ENCODE measurements at places on chromosomes 4 and X.

GRCh38 chr4:27844376-27844775, 983.7 kb downstream of the STIM2 start:
- DNase-seq, result no peak

DNA sequence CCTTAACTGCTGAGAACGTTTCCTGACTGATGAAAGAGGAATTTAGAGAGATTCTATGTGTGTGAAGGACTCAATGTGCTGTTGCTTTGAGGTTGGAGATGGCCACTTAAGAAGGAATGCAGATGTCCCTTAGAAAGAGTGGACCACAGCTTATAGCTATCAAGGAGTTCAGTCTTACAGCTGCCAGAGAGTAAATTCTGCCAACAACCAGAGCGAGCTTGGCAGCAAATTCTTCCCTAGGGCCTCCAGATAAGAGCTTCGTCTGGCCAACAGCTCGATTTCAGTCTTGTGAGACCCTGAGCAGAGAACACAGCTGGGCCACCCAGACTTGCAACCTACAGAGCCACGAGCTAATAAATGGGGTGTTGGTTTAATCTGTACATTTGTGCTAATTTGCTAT, 21.8 kb downstream of the MID1 start:
- DNase-seq, result no peak

DNA sequence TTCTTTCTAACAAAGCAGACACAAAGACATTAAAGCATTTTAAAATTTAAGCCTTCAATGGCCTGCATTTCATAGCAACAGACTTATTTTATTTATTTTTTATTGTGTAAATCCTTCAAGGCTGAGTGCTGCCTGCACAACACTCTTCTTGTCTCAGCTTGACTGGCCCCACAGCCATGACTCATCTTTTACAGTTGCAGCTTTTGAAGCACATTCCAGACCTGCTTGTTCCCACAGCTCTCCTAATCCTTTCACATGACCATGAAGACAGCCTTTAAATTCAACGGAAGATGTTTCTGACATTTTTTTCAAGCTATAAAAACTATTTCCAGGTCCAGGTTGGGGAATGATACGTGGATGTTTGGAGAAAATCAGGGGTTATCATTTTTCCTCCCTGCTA, 276.9 kb upstream of the TACR3 start:
- DNase-seq, result peak; percentile 51

- no peak for DNase-seq
Measured at GRCh38 chrX:154371789-154372300, 2.6 kb downstream of the FLNA start.

GRCh38 chrX:115952417-115953092, 218.0 kb upstream of the AGTR2 start:
- DNase-seq, result no peak

- no peak for DNase-seq
Measured at GRCh38 chrX:118682258-118683014, 45.0 kb upstream of the IL13RA1 start.

- no peak for DNase-seq
Measured at GRCh38 chr4:140595065-140595464, 26.3 kb upstream of the UCP1 start.

GRCh38 chr4:2217726-2218125, 24.2 kb downstream of the HAUS3 start:
- no peak for DNase-seq

GRCh38 chr4:141763374-141763773, 127.0 kb downstream of the IL15 start:
- DNase-seq, result no peak

DNA sequence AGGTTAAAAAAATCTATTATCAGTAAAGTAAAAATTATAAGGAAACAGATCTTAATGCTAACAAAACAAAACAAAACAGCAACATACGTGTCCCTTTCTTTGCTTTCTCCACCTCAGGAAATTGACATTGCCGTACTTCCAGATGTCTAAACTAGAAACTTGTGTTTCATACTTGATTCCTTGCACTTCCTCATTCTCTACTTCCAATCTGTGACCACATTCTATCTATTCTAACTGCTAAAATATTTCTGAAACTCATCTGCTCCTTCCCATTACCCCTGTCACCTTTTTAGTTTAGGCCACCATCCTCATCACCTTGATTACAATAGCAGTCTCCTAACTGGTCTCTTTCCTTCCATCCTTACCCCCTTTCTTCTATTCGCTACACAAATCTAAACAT, 22.5 kb upstream of the RPA4 start:
- no peak for DNase-seq

GRCh38 chr4:92516450-92516849, 212.7 kb downstream of the GRID2 start:
- no peak for DNase-seq

GRCh38 chr4:41287005-41287404, 30.3 kb downstream of the UCHL1 start:
- no peak for DNase-seq

DNA sequence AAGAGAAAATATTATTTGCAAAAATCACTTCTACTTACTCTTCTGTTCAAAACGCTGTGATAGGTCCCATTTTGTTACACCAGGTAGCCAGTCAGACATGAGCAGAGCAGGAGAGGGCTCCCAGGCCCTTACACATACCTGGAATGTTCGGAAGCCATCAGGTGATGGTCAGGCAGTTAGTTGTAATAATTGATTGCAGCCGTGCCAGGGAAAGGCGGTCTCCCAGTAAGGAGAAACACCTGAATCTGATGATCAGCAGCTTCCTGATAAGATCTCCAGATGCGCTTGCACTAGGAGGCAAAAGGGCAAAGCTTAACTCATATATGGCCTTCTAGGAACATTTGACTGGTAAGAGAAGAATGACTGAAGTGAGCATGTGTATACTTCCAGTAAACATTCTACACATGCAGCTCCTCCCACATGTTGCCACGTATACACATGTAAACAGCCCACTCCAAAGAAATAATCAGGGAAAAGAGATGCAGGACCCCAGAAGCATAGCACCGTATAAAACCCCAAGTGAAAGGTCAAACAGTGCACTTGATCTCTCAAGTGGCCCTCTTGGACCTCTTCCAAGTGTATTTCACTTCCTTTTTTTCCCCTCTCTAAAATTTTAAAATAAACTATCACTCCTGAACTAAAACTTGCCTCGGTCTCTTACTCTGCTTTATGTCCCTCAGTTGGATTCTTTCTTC, 1338.0 kb downstream of the FSTL5 start:
- DNase-seq, result no peak

GRCh38 chr4:14400307-14400706, 602.0 kb upstream of the CPEB2 start:
- no peak for DNase-seq

GRCh38 chr4:168618577-168619265, 121.9 kb downstream of the PALLD start:
- no peak for DNase-seq

DNA sequence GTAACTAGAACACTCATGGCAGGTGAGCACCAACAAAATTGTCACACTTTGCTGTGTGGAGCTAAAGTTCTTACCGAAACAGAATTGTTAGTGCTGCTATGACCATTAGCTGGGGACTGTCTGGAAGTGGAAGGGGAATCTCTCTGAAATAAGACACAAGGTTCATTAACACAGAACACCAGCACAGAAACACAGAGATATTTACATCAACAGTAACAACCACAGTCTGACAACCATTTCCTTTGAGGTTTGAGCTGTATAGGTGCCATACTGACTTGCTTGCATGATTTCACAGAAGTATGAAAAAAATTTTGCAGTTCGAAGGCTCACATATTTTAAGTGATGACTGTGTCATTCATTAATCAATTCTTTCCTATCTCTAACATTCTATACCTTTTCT, 109.8 kb downstream of the NYX start:
- no peak for DNase-seq

- no peak for DNase-seq
Measured at GRCh38 chrX:52839137-52839536, 28.1 kb downstream of the XAGE5 start.

DNA sequence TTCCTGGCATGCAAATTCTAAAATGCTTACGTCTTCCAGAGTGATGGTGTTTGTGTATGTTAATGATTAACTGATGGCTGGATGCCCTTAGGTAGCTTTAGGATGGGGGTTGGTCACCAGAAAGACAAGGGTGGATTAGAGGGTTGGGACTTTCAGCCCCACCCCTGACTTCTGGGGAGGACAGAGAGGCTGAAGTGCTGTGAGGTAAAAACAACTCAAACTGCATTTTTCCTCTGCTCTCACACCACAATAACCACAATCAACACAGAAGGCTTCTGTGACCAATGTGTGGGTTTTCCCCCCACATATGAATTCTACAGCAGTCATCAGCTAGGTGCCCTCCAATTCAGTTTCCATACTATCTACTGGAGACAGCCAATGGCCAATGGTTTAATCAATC, 18.7 kb upstream of the DDIT4L start:
- DNase-seq, result no peak

GRCh38 chr4:828641-829271, 2.8 kb upstream of the CPLX1 start:
- DNase-seq, result no peak

GRCh38 chr4:37864786-37865185, 26.1 kb upstream of the TBC1D1 start:
- DNase-seq, result no peak

- no peak for DNase-seq
Measured at GRCh38 chr4:136009258-136009832, 1522.9 kb downstream of the PCDH18 start.

DNA sequence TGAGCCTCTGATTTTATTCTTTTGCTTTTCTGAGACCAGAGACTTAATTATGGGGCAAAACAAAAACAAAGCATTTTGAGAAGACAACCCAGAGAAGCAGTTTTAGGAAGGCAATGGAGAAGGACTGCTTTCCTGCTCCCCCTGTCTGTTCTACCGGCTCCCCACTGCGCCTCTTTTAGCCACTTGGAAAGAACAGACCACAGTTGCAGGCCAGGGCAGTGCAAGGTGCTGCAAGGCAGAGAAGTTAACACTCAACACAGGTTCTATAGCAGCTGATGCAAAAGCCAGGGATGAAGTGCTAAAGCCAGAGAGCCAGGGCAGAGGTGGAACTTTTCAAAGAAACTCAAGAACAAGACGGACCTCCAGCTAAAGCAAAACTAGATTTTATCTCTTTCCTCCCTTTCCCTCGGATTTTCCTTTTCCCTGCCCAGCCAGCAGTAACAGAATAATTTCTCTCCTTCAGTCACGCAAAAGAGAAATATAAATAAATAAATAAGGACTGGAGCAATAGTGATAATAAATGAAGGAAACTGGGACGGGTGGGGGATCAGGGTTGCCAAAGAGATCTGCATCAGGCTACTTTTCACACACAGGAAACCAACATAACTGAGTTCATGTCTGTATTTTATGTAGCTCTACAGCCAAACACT, 10.4 kb downstream of the SH3RF1 start:
- no peak for DNase-seq

GRCh38 chrX:41846714-41847113, 76.6 kb downstream of the CASK start:
- DNase-seq, result no peak

DNA sequence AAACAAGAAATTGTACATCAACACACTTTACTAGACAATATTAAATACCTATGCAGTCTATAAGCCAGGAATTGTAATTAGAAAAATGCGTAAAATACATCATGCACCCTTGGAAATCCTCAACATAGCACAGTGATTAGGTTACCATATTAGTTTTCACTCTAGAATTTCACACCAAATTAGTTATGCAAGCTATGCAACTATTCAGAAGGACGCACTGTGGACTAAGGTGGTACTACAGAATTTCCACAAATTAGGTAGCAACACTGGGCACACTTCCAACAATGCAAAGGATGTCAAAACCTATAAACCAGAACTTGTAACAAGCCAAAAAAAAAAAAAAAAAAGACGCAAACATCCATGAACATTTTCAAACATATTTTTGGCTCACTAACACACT, 71.1 kb upstream of the ZCCHC13 start:
- no peak for DNase-seq

- no peak for DNase-seq
Measured at GRCh38 chrX:132612821-132613564, 124.2 kb upstream of the MBNL3 start.

DNA sequence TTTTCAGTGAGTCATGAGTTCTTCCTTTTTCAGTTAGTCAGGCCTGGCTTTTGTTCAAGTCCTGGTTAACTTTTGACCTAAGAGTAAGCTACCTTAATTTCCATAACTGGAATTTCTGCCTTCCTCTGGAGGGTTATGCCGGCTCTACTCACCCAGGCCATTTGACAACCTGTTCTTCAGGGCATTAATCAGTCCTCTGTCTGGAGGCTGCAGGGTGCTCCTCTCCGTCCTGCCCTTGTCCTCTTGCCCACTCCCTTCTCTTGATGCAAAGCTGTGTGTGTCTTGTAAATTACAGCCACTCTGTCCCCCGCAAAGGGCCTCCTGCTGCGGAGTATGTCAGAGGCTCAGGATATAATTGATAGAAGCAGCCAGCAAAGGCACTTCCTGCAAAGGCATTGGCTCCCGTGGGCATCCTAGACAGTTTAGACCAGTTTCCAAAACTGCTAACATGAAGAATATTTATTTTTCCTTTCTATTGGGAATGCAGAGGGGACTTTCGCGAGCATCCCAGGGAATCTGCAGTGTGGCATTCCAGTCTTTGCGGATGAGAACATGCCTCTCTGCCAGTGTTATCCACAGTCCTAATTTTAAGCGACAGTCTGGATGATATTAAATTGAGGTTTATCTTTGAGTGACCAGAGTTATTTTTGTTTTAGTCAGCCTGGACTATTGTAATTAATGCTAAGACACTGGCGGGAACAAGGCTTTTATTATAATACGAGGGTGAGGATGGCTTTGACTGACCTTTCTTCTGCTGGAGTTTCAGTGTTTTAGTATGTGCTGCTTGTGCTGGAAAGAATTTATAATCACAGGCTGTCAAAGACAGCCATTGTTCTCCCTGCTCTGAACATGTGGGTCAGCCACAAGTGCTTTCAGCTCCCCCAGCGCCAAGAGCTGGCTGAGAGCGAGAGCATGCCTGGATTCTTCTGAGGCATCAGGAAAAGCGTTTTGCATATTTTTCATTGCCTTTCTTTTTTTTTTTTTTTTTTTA, 74.2 kb downstream of the LIMCH1 start:
- peak; percentile 52 for DNase-seq

DNA sequence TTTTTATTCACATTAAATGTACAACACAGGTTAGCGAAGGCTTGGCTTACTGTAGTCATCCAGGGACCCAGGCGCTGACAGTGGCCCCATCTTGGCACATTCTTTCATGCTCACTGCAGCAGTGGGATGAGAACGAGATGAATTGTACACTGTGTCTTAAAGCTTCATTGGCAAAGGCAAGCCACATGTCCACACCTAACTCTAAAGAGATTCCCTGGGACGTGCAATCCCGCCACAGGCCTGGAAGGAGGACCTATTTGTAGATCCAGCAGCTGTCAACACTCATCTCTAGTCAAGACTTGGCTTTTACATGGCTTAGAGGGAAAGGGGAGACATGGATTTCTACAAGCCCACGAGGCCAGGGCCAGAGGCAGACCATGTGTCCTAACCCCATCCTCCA, 16.1 kb upstream of the CXCR3 start:
- no peak for DNase-seq
